ENCODE measurements at places on chromosomes 12 and 14. TPM values are rescaled to one million over a fixed set of nuclear protein-coding genes. Genes with fewer than 3 reads are reported as not detected.

GDF3 gene
- not detected for total RNA-seq

KRT78 gene
- total RNA-seq = not detected

CKB gene
- total RNA-seq = 5.8 TPM

KRT81 gene
- total RNA-seq = not detected

ADAM21 gene
- total RNA-seq = 0.29 TPM

IAPP gene
- total RNA-seq = not detected

ARG2 gene
- total RNA-seq = 9.9 TPM

RPS6KA5 gene
- total RNA-seq = 12.9 TPM

SDSL gene
- not detected for total RNA-seq

ACSM4 gene
- total RNA-seq = not detected

DUSP6 gene
- total RNA-seq = 15.3 TPM

CDKN1B gene
- 40.8 TPM for total RNA-seq

TPPP2 gene
- total RNA-seq = not detected

Measured in activated CD8-positive, alpha-beta T cell treated with anti-CD3 and anti-CD28 coated beads for 36 hours (primary cell).